ENCODE measurements at places on chromosomes 13 and 19.

GRCh38 chr13:44437356-44438233 lies 64.0 kb downstream of the SERP2 start:
- DNase-seq: peak; percentile 63

DNA sequence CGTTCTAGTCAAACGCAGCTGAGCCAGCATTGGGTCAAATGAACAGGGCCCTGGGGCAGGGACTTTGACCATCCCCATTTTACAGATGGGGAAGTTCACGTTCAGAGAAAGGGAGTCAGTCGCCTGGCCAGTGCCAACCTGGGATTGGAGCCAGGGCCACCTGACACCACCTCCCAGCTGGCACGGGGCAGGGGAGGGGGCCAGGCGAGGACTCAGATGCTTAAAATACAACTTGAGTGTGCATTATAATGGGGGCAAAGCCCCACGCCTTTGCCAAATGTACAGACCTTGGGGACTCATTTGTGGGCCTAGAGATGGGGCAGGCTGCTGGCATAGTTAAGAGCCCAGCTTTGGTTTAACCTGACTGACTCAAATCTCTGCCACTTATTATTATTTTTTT lies 14.6 kb downstream of the PRR12 start:
- DNase-seq: no peak

DNA sequence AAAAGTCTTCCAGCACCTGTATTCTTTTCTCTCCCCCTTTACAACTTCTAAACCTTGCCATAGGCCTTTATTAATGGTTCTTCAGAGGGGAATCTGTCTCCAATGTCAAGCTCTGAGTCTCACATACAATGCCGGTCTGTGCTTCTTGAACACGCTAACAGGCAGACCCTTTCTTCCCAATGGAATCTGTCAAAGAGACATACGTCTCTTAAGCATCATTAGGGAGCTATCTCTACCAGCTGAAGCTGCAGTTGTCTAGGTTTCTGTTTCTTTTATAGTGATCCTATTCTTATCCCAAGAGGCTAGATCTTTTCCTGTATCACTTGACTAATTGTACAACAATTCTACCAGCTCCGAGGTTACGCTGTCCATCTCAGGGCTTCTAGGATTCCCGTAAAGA lies 560.8 kb upstream of the NBEA start:
- no peak for DNase-seq

GRCh38 chr13:105990256-105990958 lies 545.1 kb downstream of the EFNB2 start:
- no peak for DNase-seq

DNA sequence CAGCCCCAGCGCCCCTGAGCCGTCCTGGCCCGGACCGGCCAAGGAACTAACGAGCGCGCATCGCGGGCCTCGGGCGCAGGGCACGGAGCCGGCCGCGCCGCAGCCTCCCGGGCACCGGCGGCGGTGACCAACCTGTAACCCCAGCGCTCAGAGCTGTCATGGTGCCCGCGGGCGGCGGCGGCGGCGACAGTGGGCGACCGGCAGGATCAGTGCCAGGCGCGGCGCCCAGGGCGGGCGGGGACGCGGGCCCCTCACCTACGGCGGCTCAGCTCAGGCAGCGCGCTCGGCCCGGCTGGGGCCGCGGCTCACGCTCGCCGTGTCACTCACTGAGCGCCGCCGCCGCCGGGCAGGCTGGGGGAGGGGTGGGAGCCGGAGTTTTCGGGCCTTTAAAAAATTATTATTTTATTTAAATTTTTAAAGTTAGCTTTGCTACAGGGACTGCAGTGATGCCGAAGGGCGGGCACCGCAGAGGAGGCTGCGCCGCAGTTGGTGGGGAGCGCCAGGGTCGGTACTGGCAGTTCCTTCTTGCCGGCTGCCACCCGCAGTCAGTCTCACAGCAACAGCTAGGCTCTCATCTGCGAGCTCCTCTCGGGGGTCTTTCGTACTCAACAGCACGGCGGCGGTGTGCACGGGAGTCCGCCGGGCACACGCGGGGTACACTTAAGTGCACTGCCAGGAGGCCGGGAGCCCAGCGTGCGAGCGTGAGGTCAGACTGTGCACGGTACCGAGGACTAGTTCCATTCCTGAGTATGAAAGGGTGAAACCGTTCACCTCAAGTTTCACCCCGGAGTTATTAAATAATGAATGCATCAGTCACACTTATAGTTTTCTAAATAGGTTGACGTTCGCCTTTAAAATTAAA lies at the start of gene NALCN:
Gene NALCN (minus strand): TSS at position 328 of the 862 bp plus-strand sequence. CDS start 17,382 bp downstream, outside the sequence.
- DNase-seq: peak; percentile 61

GRCh38 chr19:3099347-3100145 lies 5.4 kb downstream of the GNA11 start:
- DNase-seq: peak; percentile 34

GRCh38 chr13:78131811-78132210 lies 213.2 kb upstream of the EDNRB start:
- no peak for DNase-seq

GRCh38 chr19:3224346-3225168 lies at the start of gene CELF5:
Gene CELF5 (plus strand): TSS chr19:3224661. CDS start chr19:3224740, 79 bp downstream.
- DNase-seq: peak; percentile 41

All from NCI-H2081 (cell line).